Fibroblast of skin of right quadriceps (primary cell): ENCODE measurements at places on chromosomes 7 and 10.

DNA sequence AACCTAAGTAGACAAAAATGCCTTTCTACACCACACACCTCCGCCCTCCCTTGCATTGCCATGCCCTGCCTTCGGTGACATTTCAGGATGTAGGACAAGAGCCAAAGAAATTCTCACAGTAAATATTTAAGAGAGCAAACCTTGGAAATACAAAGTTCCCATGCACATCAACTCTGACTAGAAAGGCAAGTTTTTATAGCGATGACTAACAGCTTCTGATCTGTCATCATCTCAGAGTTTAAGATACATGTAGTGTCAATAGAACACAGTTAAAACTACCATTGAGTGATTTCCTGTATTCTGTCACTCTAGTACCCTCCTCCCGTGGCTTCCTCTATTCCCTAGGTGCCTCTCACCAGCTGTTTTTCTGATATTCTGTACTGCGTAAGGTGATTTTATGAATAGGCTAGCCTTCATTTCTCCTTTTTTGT, 20.7 kb downstream of the SLC16A9 start:
- DNase-seq, result no peak

DNA sequence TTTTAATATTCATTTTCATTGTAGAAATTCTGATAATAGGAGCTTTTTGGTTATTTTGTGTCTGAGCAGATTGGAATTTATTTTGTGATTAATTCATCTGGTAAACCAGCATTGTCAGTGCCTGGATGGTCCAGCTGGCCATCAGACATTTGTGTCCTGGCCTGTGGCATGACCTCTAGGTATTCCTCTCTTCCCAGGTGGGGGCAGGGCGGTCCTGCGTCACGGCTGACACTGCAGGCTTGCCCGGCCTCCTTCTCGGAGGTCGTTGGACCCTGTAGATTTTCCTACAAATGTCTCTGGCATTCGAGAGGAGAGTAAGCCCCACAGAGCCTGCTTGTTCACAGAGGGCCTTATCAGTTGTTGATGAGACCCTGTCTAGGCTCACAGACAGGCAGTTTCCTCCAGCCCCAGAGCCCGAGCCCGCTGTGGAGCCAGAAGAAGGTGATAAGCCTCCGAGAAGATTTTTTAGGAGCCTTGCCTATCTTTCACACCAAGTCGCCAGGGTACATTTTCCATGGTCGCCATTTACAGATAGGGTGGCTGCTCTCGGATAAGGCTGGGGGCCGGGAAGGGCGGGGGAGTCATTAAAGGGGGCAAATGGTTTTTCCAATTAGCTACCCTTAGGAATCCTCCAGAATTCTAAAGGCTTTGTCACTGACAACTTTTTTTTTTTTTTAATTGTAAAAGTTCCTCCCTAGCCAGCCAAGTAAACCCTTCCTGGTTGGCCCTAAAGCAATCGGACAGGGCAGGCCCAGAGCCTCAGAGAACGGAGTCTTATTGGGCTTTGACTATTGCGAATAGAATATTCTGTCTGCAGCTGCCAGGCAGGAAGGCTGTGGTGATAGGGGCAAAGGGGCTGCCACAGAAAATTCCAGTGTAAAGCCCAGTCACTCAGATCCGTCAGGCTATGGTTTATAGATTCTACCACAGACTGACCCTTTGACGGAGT, 78.1 kb upstream of the TBX20 start:
- DNase-seq, result no peak

- DNase-seq, result no peak
These were observed 121.5 kb downstream of the ITIH5 start for GRCh38 chr10:7545261-7545660.

DNA sequence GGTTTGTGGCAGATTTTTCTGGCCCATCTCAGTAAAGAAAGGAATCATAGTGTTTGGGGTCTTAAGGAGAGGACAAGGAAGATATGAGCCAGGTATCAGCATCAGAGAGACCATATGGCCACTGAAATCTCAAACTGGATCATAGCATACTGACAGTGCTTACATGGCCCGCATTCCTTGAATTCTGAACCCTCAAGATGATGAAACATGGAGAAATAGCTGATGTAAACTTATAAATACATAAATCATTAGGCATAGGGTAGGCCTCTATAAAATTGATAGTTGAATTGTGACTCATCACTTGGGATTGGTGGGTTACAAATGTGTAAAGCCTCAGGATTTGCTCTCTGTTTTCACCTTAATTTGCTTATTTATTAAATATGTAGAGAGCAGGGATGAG, 688.5 kb downstream of the CNTNAP2 start:
- DNase-seq, result peak; percentile 57

- DNase-seq, result no peak
These were observed 2.3 kb downstream of the DOCK1 start for GRCh38 chr10:126907423-126907970.
